Skin of body (tissue), 3 donors: ENCODE measurements at places on chromosomes 4 and X. TPM values are rescaled to one million over a fixed set of nuclear protein-coding genes. Genes with fewer than 3 reads are reported as not detected.

ANXA3 gene
- 50.7 TPM for total RNA-seq

CXCL3 gene
- total RNA-seq = 0.49 TPM

PITX2 gene
- total RNA-seq = 10.6 TPM

GPC3 gene
- total RNA-seq = 307 TPM

CT83 gene
- total RNA-seq = not detected

FAM53A gene
- 2.0 TPM for total RNA-seq

- DNase-seq = no peak
Observed at GRCh38 chr4:47155919-47156318, 124.6 kb downstream of the GABRB1 start.

DNA sequence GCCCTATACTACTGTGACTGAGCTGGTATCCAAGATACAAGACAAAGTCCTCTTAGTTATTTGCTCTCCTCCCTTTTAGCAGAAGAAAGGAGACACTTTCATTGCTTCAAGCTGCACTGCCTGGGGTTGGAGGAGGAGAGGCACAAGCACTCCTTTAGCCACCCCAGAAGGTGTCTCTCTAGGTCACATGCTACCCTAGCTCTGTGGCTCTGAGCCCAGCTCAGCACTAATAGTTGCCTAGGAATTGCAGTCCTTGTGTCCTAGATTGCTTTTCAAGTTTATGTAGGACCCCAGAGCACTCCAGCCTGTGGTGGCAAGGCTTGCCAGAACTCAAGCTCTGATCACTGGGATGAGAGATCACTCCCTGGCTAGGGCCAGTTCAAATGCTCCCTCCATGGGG is 24.4 kb upstream of the LHFPL1 start:
- DNase-seq = no peak

DNA sequence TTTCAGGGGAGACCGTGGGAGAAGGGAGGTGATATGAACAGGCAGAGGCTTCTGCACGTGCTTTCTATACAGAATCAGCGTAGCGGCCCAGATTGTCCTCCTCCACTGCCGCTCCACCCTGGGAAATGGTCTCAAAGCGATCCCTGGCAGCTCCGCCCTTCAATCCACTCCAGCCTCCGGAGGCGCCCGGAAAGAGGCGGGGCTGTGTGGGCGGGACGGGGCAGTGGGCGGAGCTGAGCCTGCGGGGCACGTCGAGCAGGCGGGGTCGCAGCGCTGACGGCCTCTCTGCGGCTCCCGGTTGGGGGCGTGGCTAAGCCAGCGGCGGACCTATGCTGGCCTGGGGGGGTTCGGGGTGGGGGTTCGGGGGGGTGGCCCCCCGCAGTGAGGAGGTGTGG is 210 bp upstream of the SMIM10L2A start:
- DNase-seq = peak; percentile 46

DNA sequence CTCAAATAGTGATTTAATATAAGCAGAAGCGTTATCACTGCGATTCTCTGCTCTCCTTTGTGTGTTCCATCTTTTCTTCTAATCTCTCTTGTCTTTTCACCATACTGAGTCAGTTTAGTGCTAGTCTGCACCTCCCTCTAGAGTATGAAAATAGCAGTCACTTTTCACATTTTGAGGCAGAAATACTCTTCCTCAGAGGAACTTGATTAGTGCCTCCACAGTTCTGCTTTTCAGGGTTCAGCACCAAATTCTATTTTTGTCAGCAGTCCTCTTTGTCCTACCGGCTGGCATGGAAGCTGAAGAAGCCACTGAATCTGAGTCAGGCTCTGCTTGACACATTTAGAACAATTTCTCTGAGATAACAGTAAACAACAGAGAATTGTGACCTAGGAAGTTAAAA is 49.7 kb upstream of the ANKRD17 start:
- peak; percentile 8 for DNase-seq

DNA sequence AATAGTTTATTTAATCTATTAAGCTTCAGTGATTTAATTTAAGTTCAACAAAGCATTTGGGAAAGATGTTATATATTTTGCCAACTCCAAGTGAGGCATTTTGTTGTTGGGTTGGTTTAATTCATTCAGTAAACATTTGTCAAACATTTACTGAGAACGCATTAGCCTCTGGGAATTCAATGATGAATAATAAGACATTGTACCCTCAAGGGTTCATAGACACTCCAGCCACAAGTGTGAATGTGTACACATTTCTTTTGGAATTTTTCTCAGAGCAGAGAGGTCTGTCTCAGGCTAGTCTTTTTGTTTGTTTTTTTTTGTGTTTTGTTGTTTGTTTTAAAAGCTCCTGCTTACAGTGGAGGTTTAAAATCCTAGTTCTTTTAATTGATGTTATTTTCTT is 203.9 kb downstream of the SOWAHB start:
- no peak for DNase-seq

DNA sequence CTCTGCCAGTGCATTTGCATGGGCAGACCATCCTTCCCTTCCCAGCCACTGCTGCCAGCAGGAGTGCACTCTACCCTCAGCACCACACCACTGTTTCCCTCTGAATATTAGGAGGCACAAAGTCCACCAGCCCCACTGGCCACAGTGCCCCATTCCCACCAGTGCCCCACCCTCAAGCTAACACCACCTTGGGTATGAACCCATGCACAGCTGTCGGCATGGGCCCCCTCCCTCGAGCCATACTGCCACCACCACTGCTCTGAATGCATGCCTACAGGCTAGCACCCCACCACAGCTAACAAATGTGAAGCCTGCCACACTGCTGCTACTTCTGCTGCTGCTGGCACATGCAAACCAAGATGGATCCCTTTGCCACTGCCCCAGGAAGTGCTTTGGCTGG is 810.4 kb downstream of the TRAM1L1 start:
- no peak for DNase-seq

DNA sequence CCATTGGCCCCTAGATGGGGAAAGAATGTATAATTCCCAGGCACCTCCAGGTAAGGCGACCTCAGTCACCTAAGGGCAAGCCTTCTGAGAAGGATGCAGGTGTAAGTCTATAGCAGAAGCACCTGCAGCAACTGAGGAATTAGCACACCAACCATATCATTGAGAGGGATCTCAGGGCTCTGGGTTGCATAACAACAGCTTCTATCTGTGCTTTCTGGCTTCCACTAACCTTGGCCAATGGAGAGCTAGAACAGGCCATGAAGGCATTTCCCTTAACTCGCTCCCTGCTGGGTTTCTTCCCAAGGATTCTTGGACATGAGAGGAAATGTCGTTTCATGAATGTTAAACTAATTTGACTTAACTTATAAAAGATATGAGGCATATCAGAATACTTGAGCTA is 177.8 kb upstream of the GK2 start:
- no peak for DNase-seq

GRCh38 chrX:50963842-50964241 is 53.3 kb downstream of the BMP15 start:
- DNase-seq = no peak

- no peak for DNase-seq
Observed at GRCh38 chr4:12674184-12674583, 810.0 kb downstream of the RAB28 start.

GRCh38 chr4:181204109-181204508 is 1039.1 kb upstream of the TENM3 start:
- no peak for DNase-seq

DNA sequence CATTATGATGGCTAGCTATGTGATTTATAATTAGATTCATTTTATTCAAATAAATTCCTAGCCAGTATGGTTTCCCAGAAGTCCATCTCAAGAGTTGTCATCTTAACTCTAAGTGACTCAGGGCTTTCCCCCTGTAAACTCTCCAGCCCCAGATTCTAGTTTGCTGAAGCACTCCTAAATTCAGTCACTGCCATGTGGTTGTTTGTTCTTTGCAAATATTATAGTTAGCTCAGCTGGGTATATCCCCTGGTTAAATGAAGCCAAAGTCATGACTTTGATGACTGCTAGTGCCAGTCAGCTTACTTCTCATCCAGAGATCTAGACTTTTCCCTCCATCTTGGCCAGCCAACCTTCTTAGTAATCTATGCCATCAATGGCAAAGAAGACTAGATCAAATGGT is 126.0 kb downstream of the GRIA3 start:
- DNase-seq = no peak

- no peak for DNase-seq
Observed at GRCh38 chr4:168908093-168908492, 102.0 kb downstream of the CBR4 start.

GRCh38 chr4:24643774-24644520 is 59.6 kb upstream of the DHX15 start:
- no peak for DNase-seq
